Activated CD8-positive, alpha-beta T cell treated with anti-CD3 and anti-CD28 coated beads, Interleukin-2, amount 10 ng/mL, durations not matched to agents 7 days and 5 days (primary cell): ENCODE measurements at places on chromosomes 3 and 15. TPM values are rescaled to one million over a fixed set of nuclear protein-coding genes. Genes with fewer than 3 reads are reported as not detected.

DNA sequence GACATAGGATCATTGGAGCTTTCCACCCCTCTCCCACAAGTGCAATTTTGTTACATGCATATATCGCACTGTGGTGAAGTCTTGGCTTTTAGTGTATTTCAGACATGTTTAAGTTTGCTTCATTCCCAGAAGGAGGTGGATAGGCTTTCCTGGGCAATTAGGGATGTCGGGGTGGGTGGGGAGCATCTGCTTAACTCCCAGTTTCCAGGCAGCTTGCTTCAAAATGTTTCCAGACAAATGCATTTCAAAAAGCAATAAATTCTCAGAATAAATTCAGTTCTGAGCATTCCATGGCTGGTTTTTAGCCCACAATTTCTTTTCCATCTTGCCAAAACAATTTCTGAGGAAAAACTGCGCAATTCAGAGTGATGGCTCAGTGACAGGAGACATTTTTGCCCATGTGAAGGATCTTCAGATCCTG lies 227.7 kb upstream of the ZPLD1 start:
- H3K36me3 ChIP-seq: no peaks in the 10 kb centered on the region
- no peaks in the 10 kb centered on the region for H3K4me1 ChIP-seq
- H3K4me3 ChIP-seq: no peak overlapping the region
- no peak overlapping the region for H3K27ac ChIP-seq
- H3K27me3 ChIP-seq: peaks cover 2% of the 10 kb centered on the region

DNA sequence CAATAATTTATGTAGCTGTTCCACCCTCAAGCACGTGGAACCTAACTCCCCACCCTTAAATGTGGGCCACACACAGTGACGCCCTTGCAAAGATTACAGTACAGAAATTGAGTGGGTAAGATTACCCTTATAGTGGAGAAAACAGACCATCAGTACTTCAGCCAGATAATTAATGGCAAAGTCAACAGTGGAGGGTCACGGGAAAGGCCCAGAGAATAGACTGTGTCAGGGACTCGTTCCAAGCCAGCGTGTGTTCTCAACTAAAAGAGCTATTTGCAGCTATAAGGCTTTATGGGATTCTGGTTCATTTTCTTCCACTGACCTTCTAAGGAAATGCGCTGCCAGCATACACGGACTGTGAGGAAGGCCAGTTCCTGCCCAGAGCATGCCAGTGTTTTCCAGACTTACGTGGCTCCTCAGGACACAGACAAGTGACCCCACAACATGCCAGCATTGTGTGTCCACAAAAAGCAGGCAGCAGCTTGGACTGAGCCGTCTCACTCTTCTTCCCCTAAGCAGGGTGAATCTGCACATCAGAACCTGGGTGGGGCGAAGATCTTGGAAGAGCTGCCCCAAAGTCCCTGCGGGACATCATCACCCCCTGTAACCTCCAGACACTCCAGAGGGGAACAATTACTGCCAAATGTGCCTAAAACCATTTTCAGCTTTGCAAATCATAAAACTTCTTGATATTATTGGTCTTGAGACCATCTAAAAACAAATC lies 428.5 kb downstream of the OCA2 start:
- H3K36me3 ChIP-seq: no peaks in the 10 kb centered on the region
- no peaks in the 10 kb centered on the region for H3K27me3 ChIP-seq
- no peak overlapping the region for H3K4me3 ChIP-seq
- H3K27ac ChIP-seq: no peak overlapping the region
- no peak for DNase-seq

GRCh38 chr3:64541803-64542202 lies 146.0 kb downstream of the ADAMTS9 start:
- H3K4me1 ChIP-seq: no peaks in the 10 kb centered on the region
- H3K36me3 ChIP-seq: no peaks in the 10 kb centered on the region
- no peak overlapping the region for H3K4me3 ChIP-seq
- H3K27me3 ChIP-seq: no peaks in the 10 kb centered on the region
- no peak for DNase-seq

- no peaks in the 10 kb centered on the region for H3K36me3 ChIP-seq
- peaks cover 16% of the 10 kb centered on the region for H3K4me1 ChIP-seq
- no peak overlapping the region for H3K4me3 ChIP-seq
- no peak overlapping the region for H3K27ac ChIP-seq
- H3K27me3 ChIP-seq: peaks cover 47% of the 10 kb centered on the region
These were observed 32.8 kb upstream of the ST3GAL6 start for GRCh38 chr3:98730338-98730737.

Gene MYEF2
- total RNA-seq: 28.5 TPM

Gene SUSD5
- total RNA-seq: not detected
